Neuronal stem cell (in vitro differentiated cells): ENCODE measurements at places on chromosomes 3 and 15.

- peak; percentile 6 for DNase-seq
Observed at GRCh38 chr3:27939940-27940339, 217.8 kb upstream of the EOMES start.

GRCh38 chr3:192835818-192836815 lies 81.5 kb downstream of the MB21D2 start:
- no peak for DNase-seq

DNA sequence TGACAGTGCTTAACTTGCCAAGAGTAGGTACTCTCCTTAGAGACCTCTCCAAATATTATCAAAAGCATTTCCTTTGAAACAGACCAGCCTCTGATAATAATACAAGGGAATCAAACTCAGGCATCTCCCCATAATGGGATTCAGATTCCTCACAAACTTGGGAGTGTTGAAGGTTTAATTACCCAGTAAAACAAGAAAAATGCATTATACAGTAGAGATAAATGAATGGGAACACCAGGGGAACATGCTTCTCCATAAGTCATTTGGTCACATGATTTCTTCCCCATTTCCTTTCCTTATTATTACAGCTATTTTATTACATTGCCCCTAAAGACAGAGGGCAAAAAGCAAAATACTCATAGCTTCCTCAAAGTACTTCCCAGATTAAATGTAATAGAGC lies 325.0 kb upstream of the CDIN1 start:
- DNase-seq = no peak

GRCh38 chr15:92336419-92336987 lies 57.2 kb upstream of the ST8SIA2 start:
- no peak for DNase-seq

DNA sequence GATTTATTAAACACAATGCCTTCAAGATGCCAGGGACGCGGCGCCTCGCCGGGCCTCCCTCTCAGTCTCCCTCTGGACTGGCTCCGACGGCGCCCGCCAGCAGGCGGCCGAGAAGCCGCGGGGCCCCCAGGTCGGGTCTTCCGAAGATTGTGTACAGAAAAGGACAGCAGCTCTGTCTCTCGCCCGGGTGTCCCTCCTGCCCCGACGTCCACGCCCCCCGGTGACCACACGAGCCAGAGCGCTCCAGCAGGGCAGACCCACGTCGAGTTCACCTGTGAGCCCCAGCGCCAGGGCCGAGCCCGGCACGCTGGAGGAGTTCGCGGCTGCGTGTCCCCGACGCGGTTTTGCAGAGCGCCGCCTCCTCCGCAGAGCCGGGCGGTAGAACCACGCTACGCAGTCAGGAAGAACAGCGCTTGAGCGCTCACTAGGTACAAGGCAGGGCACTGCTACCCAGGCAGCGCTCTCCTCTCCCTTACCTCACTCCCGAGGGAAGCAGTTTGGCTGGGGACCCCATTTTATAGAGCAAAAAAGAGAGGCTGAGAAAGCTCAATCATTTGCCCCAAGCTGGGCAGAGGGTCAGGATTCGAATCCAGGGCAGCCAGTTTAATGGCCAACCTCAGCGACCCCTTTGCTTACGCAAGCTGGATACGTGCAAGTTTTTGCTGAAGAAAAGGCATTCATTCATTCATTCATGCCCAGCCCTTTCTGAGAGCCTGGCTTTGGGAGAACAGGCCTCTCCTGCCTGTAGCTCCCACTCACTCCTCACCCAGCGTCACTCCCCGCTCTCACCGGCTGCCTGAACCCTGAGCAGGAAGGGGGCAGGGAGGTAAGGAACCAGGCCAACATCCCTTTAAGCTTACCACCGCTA lies 3.0 kb upstream of the TLE3 start:
- peak; percentile 60 for DNase-seq

- no peak for DNase-seq
Observed at GRCh38 chr3:116065501-116065900, 379.8 kb downstream of the LSAMP start.

GRCh38 chr15:89672221-89673164 lies 6.7 kb downstream of the PLIN1 start:
- no peak for DNase-seq

- peak; percentile 64 for DNase-seq
Observed at GRCh38 chr15:63093486-63094205, 28.0 kb upstream of the LACTB start.

DNA sequence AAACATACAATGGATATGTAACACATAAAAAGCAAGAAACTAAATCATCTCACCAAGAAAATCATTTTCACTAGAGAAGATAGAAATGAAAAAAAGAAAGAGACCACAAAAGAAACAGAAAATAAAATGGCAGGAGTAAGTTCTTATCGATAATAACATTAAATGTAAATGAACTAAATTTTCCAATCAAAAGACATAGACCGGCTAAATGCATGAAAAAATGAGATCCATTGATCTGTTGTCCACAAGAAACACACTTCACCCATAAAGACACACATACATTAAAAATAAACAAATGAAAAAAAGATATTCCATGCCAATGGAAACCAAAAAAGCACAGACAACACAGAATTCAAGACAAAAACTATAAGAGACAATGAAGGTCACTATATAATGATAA lies 1771.9 kb downstream of the SI start:
- no peak for DNase-seq

DNA sequence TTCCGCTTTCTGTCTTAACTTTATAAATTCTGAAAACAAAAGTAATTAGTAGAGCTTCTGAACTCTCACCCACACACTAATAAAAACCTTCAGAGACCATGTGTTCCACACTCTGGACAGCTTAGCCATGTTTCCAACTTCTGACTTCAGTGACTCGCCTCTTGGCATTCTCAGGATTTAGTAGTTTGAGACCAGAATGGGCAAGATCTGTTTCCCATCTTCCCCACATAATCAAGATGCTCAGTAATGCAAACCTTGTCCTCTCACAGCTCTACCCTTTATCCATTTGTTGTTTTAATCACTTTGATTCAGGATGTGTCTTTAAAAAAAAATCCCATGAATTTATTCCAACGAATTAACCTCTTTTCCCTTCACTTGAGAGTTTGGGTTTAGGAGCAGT lies 166.6 kb upstream of the SLC24A5 start:
- DNase-seq = no peak

- no peak for DNase-seq
Observed at GRCh38 chr3:192869131-192870031, 48.3 kb downstream of the MB21D2 start.

DNA sequence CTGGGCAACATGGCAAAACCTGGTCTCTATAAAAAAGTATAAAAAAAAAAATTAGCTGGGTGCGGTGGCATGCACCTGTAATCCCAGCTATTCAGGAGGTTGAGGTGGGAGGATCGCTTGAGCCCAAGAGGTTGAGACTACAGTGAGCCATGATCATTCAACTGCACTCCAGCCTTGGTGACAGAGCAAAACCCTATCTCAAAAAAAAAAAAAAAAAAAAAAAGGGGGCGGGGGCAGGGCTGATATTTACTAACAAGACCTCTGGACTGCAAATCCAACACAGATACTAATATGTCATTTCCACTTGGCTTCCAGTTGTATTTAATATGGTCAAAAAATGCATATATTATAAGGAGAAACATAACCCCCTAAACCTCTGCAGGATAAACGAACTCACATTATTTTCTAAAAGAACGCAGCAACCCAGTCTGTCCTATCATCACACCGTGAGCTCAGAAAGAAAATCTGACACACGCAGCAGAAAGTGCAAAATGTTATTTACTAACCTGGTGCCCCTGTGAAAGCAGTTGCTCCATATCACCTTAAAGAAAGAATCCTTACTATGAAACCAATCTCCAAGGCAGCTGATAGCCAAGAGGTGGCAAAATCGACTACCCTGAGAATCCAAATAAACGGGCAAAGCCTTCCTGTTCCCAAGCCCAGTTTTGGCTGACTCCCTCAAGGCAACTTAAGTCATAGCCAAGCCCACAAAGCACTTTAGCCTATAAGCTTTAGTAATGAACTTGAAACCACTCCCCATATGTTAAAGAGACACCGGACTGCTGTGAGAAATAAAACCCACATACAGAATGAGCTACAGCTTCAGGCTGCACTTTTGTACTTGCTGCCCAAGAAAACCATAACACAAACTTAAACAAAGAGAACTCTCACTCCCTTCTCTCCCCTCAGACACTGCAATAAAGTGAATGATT lies 39.3 kb downstream of the PLD1 start:
- DNase-seq = no peak

DNA sequence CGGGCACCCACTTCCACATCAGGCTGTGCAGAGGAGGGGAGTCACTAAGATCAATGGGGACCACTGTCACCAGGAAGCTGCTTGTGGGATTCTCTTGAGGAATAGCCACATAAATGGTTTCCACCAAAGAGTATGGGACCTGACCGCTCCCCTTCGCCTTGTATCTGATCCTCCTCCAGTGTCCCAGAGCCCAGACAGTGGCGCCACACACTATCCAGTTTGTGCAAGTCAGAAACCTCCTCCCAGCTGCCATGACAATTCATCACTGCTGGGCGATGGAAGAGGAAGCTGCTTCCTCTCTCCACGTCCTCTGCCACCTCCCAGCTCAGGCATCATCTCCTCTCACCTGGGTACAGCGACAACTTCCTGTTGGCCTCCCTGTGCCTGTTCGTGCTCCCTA lies 147.5 kb downstream of the ALDH1A2 start:
- DNase-seq = no peak

DNA sequence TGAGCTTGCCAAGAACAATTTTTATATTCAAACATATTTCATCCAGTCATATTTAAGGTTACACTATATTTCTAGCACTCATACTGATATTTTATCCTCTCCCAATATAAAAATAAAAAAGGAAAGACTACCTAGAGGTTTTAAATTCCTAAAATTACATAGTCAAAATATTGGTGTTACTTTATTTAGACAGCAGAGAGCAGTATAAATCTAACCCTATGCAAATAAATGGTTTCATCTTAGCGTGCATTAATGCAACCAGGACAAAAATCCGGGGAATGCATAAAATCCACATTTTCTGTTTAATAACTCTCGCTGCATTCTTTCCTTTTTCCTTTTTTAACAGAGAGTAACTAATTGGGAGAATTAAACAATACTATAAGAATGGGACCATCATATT lies 1447.4 kb upstream of the ALCAM start:
- DNase-seq = no peak

DNA sequence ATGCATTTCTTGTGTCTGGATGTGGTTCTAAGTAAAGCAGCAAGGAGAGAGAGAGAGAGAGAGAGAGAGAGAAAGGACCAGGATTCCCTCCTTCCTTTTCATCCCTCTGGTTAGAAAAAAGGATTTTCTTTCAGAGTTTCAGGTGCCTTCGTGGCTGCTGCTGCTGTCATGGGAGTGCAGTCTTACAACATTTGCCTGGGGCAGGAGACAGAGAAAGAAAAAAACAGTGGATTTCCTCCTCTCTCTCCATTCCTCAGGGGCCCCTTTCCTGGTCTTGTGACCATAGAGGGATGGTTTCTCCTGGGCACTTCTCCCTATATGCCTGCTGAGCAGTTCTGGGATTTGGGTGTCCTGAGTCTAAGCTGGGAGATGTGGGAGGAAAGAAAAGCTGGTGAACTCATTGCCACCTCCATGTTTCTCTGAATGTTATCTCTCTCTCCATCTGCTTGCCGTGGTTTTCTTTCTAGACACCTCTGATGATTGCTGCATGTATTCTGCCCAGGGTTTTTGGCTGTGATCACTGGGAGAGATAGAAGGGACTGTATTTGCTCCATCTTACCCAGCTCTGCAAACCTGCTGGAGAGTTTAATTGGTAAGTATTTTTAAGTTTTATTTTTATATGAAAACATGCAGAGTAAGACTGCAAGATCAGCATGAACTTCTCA lies 142.4 kb upstream of the RGMA start:
- no peak for DNase-seq

GRCh38 chr3:77326586-77326985 lies 286.7 kb downstream of the ROBO2 start:
- no peak for DNase-seq

DNA sequence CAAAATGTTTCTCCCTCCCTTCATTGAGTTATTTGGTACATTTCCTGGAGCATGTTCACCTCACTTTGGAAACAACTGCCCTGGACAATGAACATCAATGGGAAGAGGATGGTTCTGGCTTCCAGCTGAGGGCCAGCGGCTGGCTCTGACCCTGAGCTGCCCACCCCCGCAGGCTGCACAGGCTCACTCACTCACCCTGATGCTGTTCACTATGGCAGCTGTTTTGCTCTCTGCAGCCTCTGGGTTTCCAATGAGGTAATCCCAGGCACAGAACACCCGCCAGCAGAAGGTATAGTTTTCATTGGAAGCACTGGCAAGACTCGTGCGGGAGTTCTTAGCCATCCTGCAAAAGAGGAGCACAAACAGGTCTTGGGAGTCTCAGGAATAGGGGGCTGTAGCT lies 17.8 kb downstream of the TMC3 start:
- DNase-seq = no peak

- no peak for DNase-seq
Observed at GRCh38 chr3:172226831-172227230, 187.5 kb downstream of the FNDC3B start.

- no peak for DNase-seq
Observed at GRCh38 chr15:74173380-74174218, at the start of gene ISLR. TSS of gene ISLR (plus strand) at chr15:74173710. CDS start at chr15:74174859, 1,149 bp downstream.

GRCh38 chr3:2623436-2623835 lies 486.7 kb downstream of the IL5RA start:
- no peak for DNase-seq

DNA sequence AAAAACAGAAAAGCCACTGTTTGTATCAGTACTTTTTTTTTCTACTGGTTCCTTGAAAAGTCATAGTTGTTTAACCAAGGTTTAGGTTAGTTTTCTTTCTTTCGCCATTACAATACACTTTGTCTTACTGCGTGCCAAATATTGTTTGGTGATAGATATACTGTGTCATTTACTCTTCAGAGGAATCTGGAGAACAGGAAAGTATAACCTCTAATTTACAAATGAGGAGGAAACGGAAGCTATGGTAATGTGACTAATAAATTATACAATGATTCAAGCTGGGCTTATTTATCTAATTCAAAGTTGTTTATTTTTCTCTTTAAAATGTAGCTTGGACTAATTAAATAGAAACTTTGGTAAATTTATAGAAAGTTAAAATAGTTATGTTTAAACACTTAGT lies 96.2 kb upstream of the ROBO2 start:
- no peak for DNase-seq

DNA sequence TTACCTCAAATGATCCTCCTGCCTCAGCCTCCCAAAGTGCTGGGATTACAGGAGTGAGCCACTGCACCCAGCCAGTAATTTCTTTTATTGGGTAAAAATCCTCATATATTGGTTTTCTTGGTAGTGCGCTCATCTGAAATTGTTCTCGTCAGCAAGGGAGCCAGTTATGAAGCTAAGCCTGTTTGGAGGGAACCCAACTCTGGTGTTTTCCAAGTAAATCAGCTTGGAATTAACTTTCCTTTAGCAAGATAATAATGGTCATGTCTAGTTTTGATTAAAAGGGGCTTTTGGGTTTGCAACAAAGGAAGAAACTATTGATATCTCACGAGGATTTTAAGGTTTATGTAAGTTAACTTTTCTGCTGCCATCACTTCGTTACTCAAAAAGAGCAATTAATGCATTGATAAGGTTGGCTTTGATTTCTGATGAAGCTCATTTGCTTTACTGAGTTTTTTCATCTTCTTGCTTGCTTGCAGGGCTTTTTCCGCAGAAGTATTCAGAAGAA lies 72.7 kb downstream of the RARB start:
- no peak for DNase-seq
